ENCODE measurements at places on chromosomes 2 and 18.

GRCh38 chr18:51132256-51132935 is 65.1 kb downstream of the MEX3C start:
- no peak for DNase-seq

DNA sequence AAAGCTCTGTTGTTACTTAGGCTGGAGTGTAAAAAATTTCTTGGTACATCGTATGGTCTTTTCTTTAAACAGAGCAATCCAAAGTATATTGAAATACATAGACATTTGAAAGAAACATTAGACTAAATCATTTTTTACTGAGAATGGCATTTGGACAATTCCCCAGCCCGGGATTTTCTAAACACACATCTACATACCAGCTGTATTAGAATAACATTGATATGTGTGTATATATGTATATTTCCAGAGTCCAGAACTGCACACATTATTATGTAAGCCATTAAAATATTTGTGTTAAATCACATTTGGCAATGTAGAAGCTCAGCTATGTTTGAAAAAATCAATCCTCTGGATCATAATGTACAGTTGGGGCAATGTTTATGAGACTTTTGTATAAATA is 1853.6 kb upstream of the LRRTM1 start:
- DNase-seq, result no peak

GRCh38 chr18:58314284-58314683 is 270.3 kb downstream of the NEDD4L start:
- no peak for DNase-seq

DNA sequence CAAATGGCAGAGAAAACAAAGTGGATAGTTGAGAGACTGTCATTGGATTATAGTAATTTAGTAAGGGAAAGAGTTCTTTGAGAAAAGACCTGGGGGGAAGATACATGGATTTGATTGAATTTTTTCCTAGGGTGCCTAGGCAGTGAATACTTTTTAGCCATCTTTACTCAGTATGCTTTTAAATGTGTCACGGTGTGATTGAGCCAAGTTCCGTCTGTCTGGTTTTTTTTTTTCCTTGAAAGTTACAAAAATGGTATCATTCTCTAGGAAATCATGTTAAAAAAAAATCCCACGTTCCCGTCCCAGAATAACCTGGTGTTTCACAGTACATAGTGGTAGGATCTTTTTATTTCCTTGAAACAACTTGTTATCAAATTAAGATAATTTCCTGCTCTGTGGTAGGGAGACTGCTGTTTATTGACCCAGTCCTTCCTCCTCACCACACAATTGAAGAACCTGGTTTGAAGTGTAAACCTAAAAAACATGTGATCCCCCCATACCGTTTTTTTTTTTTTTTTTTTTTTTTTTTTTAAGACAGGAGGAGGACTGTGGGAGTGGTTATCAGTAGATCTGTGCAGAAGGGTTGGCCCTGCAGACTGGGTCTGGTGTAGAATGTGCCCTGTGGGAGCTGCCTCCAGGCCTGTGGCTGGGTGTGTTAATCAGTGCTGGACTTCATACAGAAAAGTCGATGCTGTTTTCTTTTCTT is 55.1 kb downstream of the DGKD start:
- DNase-seq, result peak; percentile 58

- DNase-seq, result no peak
Observed at GRCh38 chr18:62420151-62420512, 95.0 kb downstream of the TNFRSF11A start.

DNA sequence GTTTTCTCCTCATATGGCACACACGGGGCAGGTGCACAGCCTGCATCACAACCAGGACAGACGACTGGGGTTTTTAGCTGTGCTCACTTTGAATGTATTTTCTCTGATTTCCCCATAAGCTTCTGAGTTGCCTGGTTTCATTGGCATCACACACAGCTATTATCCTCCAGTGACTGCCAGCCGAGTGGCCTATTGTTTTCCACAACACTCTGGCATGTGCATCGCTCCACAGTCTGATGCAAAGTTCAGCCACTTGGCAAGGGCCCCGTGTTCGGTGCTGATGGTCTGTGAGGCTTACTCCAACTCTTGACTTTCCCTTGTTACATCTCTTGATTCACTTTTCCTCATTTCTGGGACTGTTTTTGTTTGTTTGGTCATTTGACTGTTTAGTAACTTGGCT is 593.1 kb downstream of the CBLN2 start:
- no peak for DNase-seq

GRCh38 chr2:120803764-120804335 is 68.2 kb downstream of the GLI2 start:
- DNase-seq, result no peak

DNA sequence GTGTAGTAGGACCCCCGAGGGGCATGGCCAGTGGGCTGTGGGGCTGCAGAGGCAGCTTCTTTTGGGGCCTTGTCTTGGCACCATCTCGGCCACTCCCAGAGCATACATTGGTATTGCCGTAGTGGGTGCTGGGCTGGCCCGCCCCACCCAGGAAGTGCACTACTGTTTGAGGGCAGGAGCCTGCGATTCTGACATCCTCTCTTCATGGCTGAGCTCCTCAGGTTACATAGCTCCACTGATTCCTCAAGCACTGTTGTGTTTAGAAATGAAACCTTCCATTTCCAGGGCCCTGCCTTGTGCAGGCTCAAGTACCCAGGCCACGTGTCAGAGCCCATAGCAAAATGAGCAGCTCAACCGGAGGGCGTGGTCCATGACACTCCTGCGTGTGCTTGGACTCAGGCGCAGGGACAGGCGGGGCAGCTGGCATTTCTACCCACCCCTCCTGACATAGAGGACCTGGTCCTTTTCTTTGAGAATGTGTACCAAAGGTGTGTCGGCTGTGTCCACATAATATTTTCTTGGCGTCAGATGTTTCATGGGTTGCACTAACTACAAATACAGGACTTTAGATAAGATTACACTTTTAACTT is 67.9 kb downstream of the DGKD start:
- DNase-seq, result peak; percentile 72

- DNase-seq, result peak; percentile 65
Observed at GRCh38 chr18:48952287-48953103, 1.7 kb upstream of the SMAD7 start.

- no peak for DNase-seq
Observed at GRCh38 chr2:28088970-28089369, 198.4 kb downstream of the BABAM2 start.

GRCh38 chr2:236915726-236916125 is 170.0 kb upstream of the COPS8 start:
- DNase-seq, result no peak

DNA sequence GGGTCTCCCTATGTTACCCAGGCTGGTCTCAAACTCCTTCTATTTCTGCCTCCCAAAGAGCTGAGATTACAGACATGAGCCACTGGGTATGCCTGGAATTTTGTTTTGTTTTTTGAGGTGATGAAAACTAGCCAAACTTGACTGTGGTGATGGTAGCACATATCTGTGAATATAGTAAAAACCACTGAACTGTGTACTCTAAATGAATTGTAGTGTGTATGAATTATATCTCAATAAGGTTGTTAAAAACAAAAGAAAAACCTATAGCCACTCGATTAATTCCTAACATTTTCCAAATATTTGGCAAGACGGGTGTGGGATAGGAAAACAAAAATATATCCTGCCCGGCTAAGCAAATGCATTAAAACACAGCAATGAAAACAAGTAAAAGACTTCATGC is 1302.3 kb upstream of the CHAC2 start:
- DNase-seq, result no peak

GRCh38 chr2:1231466-1232063 is 181.7 kb upstream of the TPO start:
- DNase-seq, result no peak

- DNase-seq, result no peak
Observed at GRCh38 chr18:80239830-80240229, 7.5 kb downstream of the PARD6G start.
